ENCODE measurements at places on chromosomes 12 and 14.

DNA sequence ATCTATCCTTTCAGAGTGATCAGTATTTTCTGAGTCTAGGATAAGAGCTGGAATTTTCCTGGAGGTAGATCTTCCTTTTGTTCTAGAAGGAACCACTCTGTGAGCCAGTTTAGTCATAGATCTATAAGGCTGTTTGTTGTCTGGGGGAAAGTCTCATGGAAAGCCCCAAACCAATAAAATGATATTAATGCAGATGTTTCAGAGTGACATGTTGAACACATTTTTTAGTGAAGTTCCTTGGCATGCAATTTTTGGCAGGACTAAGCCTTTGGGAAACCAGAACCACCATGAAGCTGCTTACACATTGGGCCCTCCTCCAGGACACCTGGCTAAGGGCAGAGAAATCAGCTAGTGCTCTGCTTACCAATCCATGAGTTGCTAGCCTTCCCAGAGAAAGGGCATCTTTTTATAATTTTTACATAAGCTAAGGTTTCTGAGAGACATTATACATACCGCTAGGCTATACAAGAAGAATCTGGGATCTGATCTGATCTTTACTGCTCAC is 101.5 kb upstream of the PCED1B start:
- no peak for DNase-seq

GRCh38 chr12:94073441-94074051 is 74.8 kb upstream of the PLXNC1 start:
- no peak for DNase-seq

GRCh38 chr12:66979251-66979650 is 289.9 kb upstream of the CAND1 start:
- no peak for DNase-seq

GRCh38 chr14:74203639-74204038 is 35.6 kb upstream of the VSX2 start:
- no peak for DNase-seq

DNA sequence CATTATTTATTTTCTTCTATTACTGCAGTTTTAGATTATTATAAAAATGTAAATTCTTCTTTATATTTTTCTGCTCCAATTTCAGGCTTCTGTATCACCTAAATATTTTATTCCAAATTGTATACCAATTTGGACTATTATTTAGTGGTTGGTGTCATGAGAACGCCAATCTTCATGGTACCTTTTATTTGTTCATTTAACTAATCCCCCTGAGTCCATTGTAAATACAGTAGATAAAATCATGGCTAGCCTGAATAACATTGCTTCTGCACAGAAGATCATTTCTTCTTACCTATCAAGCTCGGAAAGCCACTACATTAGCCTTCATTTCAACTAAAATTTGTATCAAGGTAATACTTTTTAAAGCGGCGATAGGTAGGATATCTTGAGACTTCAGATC is at the start of gene OR6C75:
Gene OR6C75, plus strand, starts transcription at position 301 of the 400 bp plus-strand sequence. CDS start 2,136 bp downstream, outside the sequence.
- no peak for DNase-seq

GRCh38 chr14:87483271-87484260 is 509.4 kb downstream of the GALC start:
- no peak for DNase-seq

GRCh38 chr14:28876572-28876945 is 110.0 kb downstream of the FOXG1 start:
- DNase-seq = no peak
